Smooth muscle cell of the brain vasculature (primary cell): ENCODE measurements at places on chromosomes 7 and 10.

DNA sequence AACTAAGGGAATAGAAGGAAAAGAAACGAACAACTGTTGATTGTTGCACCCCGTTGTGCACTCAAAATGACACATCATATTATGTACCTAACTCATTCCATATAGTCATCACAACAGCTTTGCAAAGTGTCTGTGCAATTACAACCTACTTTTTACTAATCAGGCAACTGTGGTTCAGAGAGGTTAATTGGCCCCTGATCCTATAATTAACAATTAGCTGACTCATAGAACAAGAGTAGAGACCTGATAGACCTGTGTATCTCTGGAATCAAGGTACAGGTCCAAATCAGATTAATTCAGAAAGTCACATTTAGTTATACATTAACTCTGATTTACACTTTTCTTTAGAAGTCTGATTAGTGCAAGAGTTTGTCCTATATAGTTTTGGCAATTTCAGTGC, 122.5 kb upstream of the CDK13 start:
- no peak for DNase-seq

DNA sequence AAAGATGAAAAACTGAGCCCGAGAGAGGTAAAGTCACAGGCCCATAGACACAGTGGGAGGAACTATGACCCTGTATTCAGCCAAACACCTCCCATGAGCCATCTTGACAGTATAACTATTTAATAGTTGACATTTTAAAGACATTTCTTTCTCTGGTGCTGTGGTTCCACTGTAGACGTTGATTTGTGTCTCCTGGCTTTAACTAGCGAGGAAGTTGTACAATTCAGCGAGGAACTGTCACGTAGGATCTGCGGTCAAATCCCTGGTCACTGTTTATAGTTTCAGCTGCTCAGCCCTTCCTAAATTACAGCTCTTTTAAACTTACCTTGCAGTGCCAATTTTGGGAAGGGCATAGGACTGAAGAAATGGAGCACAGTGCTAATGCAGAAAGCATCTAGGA, 7.1 kb upstream of the CELF2 start:
- DNase-seq: no peak

- DNase-seq: no peak
These were observed 141.4 kb upstream of the INSYN2A start for GRCh38 chr10:127337801-127338200.

- DNase-seq: no peak
These were observed 6.0 kb upstream of the MNX1 start for GRCh38 chr7:157016352-157017041.

DNA sequence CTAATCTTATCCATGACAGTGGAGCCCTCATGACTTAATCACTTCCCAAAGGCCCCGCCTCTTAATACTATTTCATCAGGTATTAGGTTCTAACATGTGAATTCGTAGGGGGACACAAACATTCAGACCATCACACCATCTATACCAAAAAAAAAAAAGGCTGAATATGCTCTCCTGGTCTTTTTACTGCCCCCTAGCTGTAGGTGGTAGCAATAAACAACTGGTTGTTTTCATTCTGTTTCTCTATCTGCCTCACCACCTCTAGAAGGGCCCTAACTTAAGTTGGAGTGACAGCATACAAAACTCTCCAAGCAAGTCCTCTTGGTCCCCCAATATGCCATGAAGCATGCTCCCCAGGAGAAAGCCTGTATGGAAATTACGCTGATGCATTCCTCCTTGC, 94.1 kb downstream of the GRM8 start:
- DNase-seq: no peak

DNA sequence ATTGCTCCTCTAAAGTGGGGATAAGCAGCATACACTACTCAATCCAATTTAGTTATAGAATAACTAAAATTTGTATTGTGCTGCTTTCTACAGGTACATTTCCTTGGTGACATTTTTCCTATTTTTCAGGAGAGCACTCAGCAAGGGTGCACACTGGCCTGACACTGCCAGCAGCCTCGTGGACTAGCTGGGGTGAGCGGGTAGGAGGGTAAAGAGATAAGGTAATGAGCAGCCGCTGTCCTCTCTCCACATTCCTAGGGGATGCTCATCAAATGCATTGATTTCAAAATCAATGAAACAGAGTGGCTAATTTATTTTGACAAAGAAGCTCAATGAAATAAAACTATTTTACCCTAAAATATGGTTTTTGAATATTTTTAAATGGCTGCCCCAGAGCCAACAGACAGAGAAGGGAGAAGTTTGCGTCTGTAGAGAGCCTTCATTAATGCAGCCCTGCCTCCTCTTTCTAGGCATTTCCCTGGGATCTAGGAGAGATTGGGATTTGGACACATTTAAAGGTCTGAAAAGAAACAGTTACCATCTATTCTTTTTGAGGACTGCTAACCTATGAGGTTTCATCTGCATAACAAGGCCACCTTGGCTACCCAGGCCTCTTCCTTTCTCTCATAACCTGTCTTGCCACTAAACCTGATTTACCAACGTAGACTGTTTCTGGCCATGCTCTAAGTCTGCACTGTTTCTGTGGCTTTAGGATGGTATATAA, 561.0 kb downstream of the IPMK start:
- no peak for DNase-seq

DNA sequence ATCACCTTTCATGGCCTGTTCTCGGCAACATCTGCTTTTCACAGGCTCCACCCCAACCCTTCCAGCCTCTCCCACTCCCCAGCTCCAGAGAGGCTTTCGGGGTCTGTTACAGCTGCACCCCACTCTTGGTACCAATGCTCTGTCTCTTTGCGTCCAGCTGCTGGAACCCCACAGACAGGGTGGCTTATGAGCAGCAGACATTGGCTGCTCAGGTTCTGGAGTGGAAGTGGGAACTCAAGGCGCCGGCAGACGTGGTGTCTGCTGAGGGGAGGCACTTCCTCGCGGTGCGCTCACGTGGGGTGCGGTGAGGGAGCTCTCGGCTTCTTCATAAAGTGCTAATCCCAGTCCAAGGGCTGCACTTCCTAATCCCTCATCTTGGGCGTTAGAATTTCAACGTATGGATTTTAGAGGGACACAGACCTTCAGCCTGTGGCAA, 185.7 kb downstream of the ELFN1 start:
- DNase-seq: no peak

DNA sequence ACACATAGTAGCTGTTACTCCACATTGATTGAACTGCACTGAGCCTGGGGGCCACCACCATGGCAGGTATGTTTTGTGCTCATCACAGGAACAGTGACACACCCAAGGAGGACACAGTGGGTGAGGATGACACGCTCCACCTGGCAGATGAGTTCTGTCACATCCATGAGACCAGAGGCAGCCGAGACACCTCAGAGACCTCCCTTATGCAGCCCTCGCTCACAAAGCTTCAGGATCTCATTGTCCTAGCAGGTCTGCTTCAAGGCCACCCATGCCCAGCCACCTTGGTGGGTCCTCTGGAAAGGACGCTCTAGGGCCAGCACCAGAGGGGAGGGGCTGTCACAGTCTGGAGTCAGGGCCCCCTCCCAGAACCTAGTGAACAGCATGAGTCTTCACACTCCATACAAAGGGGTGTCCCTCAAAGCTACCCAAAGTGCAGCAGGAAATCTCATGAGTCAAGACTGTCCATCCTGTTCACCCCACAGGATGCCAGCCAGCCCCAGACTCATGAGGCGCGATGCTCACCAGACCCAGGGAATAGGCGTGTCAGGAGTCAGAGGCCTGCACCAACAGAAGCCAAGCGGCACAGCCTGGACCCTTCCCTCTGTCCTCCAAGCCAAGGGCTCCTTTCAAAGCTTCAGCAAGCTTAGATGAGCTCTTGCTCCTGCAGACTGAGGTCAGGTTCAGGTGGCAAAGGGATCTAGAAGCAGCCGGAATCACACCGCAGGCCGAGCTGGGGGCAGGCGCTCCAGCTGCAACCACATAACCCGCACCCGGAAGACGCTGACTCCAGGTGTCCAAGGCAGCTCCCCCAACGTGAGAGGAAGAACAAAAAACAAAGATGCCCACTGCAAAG, 9.6 kb downstream of the FAM53B start:
- DNase-seq: no peak

DNA sequence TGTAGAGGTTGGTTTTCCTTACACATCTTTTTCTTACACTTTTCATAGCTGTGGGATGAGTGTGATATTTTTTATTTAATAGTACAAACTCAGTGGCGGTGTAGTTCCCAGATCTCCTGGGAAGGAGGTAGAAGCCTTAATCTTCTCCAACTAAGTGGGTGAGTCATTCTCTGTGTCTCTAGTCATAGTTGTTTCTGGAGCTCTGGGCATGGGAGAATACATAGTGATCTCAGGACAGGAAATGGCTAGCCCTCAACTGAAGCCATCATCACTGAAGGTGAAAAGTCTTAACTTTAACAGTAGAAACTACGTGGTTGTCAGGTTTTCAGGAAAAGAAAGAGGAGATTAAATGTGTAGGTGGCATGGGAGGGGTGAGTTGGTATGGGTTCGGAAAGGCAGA, 319.4 kb upstream of the FZD8 start:
- no peak for DNase-seq

GRCh38 chr10:86390337-86391120, 23.9 kb upstream of the GRID1 start:
- DNase-seq: no peak

GRCh38 chr7:24769014-24769830, 12.0 kb upstream of the GSDME start:
- DNase-seq: no peak

- no peak for DNase-seq
These were observed 5.7 kb downstream of the PLCE1 start for GRCh38 chr10:93999401-93999851.

DNA sequence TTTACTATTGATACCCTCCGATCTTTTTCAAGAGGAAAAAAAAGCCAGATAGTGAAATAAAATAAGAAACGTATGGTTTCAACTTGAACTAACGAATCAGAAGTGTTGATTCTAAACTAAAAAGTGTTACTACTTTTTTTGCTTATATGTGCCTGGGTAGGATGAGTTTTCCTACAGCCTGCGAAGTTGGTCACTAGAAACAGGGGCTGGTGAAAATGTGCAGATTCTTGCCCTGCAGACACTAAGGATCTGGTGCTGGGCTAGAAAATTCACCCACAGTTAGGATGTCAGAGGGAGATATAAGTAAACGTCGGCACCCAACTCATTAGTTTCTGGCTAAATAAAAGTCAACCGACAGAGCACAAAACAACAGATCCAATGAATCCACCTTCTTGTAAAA, 298.7 kb upstream of the NFE2L3 start:
- DNase-seq: no peak

DNA sequence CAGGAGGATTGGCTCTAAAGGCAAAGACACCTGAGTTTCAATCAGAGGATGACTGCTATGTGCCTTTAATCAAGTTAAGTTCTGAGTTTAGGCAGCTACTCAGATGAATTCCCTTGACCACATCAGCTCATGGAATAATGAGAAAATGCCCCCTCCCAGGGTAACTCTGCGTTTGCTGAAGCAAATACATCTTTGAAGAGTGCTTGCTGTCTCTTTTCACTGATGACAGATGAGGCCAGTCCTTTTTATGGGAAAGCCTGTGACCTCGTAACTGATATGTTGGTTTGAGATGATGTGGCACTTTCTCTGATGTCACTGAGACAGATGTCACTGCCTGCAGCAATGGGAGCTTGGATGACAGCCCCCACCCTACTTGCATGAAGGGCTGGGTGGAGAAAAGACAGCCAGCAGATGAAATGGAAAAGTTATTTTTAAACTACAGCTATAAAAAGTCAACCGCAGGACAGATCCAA, 43.7 kb upstream of the DGKI start:
- DNase-seq: no peak

DNA sequence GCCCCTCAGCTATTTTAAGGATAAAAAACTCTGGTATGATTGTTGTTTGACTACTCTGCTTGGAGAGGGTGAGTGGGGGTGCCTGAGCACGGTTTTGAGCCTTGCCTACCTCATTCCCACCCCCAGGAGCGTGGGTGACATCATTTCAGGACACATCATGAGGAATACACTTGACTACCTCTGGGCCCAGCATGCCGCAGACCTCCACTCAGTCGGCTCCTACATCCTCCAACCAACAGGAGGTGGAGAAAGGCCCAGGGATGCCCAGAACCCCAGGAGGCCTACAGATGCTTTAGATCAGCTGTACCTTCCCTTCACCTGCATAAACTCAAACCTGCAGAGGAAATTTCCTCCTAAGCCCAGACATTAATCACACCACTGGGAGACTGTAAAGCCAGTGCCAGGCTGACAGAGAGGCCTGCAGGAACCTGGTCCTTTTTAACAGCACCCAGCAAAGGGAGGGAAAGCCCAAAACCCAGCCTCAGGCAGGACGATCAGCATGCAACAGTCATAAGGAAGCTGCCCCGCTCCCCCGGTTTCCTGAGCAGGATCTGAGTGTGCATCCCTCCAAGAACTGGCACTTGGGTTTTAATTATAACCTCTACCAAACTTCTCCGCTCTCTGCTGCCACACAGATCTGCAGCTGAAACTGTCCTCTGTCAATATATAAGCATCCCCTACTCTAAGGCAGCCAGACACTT, 61.7 kb upstream of the ZNRF2 start:
- no peak for DNase-seq

- no peak for DNase-seq
These were observed 222.0 kb upstream of the C7orf33 start for GRCh38 chr7:148368562-148368961.

DNA sequence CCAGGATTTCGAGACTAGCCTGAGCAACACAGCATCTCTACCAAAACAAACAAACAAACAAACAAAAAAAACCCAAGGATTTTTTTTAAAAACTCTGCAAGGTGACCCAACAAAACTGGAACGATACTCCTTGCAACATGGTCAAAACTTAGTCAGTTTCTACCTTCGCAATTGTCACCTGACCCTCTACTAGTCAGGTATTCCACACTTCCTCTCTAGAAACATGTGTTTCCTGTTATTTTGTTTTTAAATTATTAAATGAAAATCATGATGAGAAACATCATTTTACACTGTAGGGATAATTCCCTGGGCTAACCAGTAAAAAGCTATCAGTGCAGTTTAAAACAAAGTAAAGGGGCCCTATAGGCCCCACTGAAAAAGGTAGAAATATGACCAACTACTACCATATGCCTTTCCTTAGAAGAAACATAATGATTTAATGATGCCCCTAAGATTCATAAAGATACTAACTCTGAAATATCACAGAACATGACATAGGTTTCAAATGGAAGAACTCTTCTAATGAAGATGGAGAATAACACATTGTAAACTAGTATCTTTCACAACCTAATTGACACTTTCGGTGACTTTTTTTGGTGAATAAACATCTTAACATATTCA, 8.7 kb downstream of the BRAF start:
- no peak for DNase-seq
